ENCODE measurements at places on chromosomes 11 and 22.

DNA sequence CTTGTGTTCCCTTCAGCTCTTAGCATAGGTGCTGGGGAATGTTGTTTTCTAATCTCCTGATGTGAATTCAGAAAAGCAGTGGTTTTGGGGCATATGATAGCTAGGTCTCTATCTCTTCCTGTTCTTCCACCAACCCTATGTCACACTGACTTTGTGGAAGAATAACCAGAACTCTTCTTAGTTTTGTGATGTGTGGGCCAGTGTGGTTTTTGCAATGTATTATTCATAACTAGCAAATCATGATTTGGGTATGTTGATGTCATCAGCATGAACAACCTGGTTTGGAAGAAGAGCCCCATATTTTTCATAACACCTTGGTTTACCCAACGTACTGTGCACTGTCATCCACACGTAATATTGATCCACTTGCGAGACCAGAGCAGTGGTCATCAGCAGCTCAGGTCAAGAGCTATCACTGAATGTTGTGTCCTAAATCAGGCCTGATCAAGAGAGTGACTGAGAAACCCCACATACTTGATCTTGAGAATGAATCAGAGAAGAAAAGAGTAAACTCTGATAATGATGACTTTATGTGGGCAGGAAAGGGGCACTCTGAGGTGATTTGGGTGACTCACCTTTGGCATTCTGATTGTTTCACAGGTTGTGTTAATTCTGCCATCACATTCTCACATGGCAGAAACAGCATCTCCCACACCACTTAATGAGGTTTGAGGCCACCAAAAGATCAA, 19.4 kb upstream of the MS4A6E start:
- DNase-seq = no peak

GRCh38 chr11:116053548-116053919, 549.3 kb upstream of the CADM1 start:
- no peak for DNase-seq

DNA sequence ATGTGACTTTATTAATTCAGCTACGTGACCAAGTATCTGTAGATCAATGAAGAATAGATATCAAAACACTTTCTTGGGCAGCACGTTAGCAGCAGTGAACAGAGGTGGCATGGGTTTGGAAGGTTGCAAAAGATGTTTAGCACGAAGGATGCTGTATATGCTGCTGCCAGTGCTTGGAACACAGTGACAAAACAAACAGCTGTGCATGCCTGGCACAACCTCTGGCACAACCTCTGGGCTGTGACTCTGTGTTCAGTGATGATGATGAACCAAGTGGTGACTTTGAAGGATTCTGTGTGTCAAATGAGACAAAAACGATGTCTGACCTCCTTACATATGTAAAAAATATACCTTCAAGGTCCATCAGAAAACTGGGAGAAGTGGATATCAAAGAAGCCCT, 104.7 kb downstream of the TBC1D22A start:
- no peak for DNase-seq

- no peak for DNase-seq
Observed at GRCh38 chr11:5679811-5680210, 5.1 kb downstream of the TRIM5 start.

GRCh38 chr11:44989831-44990566, 39.3 kb upstream of the TP53I11 start:
- no peak for DNase-seq

DNA sequence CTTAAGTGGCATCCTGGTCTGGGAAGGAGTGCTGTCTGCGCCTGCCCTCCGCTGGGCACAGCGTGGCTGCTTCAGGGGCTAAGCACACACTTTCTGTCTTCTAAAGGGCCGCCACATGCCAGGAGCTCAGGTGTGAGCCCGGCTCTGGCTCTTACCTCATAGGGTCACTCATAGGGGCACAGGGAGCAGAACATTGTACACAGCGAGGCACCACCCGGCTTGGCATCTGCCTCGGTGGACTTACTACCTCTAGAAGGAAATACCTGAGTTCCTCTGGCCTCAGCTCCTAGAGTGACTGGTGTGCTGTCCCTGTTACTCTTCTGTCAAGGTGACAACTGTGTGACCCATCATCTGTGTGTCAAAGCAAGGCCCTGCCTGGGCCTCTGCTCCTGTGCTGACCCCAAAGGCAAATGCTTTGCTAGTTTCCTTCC, 13.4 kb downstream of the NEAT1 start:
- no peak for DNase-seq

DNA sequence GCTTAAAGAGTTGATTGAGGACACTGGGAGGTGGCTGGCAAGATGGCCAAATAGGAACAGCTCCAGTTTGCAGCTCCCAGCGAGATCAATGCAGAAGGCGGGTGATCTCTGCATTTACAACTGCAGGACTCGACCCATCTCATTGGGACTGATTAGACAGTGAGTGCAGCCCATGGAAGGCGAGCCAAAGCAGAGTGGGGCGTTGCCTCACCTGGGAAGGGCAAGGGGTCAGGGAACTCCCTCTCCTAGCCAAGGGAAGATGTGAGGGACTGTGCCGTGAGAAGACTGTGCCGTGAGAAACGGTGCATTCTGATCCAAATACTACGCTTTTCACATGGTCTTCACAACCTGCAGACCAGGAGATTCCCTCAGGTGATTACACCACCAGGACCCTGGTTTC, 36.4 kb downstream of the ARHGAP32 start:
- DNase-seq = no peak

- DNase-seq = no peak
Observed at GRCh38 chr11:2128511-2129307, 10.5 kb downstream of the IGF2 start.

GRCh38 chr11:48184452-48184851, 32.2 kb upstream of the OR4B1 start:
- no peak for DNase-seq

DNA sequence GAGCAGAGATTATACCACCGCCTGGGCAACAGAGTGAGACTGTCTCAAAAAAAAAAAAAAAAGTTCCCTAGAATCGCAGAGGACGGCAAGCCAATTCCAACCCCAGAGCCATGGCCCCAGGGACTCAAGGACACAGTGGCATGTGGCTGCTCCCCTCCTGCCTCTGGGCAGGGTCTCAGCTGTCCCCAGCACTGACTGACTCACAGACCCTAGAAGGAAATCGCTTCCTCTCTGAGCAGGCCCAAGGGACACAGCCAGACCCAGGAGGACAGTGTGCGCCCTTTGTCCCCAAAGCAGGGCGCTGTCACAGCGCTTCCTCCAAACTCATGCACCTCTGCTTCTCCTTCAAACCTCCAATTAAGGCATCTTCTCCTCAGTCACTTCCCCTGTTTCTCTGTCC, 2.3 kb downstream of the PACSIN3 start:
- no peak for DNase-seq

DNA sequence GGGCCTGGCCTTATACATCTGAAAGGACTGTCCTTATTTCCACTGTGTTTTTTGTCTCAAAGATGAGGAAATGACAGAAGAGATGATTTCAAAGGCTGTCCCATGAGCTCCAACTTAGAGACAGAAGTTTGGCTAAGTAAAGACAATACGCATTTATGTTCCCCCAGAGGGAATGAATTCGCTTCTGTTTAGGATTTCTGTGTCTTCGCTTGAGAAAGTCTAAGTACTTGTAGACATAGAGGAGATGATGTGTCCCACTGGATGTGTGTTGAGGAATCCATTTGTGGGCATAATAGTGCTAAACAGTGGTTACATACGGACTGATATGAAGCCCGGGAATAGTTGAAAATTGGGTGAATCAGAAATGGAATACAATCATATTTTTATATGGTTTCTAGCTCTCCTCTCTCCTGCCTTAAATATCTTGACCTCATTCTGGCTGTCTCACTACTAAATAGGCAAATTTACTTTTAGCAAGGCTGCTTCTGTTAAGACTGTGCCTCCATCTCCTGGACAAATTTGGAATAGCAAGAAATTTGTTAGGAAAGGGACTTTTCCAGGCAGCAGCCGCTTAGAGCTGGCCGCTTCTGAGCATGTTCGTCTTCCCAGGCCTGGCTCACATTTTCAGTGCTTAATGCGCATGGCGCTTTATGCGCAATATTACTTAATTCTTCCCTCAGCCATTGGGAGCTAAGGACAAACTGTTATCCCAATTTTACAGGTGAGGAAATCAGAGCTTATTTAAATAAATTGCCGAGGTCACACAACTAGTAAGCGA, 1.9 kb upstream of the PEX26 start:
- DNase-seq = no peak

DNA sequence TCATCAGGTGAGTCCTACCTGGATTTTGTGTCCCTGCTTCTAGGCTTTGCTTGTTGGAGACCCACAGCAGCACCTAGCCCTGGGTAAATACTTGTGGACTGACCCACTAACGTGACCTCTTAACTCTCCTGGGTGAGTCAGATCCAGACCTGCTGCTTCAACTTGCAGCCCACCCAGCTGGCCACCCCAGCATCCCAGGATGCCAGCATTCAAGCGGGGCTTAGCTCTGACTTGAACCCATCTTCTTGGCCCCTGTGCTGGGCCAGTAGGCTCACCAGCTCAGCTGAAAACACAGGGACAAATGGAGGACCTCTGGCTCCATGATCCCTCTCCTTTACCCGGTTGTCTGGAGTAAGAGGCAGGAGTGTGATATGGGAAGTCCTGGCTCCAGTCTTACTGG, 33.5 kb downstream of the PARVG start:
- no peak for DNase-seq

DNA sequence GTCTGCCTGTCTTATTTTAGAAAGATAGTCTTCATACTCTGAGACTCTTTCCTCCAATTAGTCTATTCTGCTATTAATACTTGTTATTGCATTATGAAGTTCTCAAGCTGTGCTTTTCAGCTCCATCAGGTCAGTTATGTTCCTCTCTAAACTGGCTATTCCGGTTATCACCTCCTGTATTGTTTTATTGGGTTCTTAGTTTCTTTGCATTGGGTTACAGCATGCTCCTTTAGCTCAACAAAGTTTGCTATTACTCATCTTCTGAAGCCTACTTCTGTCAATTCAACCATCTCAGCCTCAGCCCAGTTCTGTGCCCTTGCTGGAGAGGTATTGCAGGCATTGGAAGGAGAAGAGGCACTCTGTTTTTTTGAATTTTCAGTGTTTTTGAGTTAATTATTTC, 21.0 kb upstream of the OR5AK2 start:
- no peak for DNase-seq

- no peak for DNase-seq
Observed at GRCh38 chr11:134780486-134781147, 368.6 kb upstream of the B3GAT1 start.

DNA sequence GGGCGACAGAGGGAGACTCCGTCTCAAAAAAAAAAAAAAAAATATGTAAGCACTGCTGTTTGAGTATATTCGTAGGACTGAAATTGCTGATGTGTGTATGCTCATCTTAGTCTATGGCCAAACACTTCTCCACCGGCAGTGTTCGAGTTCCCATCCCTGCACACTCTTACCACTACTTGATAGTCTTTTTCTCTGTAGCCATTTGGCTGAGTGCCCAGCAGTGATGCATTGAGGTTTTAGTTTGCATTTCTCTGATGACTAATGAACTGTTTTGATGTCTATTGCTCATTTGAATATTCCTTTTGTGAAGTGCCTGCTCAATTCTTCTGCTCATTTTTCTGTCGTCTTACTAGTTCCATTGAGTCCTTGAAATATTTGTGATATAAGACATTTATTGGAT, 1.9 kb downstream of the TIRAP start:
- peak; percentile 67 for DNase-seq

DNA sequence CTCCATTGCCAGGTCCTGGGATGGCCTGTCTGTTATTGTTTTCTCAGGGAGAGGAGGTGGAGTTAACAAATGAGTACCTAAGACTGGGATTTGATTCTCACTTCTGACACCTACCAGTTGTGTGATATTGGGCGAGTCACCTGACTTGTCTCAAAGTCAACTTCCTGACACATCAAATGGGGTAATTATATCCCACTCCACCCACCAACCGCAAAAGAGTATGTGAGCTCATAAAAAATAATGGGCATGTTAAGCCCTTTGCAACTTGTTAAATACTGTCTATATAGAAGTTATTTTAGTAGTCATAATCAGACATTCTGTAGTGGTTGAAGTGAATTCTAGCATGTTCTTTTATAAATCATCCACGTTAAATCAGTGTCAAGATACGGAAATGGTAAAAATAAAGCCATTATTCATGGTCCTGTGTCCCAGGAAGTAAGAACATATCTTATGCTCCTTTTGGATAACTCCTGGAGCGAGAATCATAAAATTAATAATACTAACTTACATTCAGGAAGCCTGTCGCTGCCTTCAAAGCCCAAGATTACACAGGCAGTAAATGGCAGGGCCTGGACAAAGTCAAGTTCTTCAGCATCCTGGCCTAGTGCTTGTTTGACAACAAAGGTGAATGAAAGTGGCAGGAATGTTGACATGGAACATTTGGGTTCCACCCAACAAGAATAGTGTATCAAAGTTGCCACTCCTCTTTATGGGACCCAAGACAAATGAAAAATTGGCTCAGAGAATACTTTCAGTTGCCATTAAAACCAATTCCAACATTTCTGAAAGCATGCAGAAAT, 54.3 kb downstream of the SYTL2 start:
- no peak for DNase-seq

GRCh38 chr11:130243816-130244215, 70.9 kb downstream of the ZBTB44 start:
- DNase-seq = no peak

GRCh38 chr11:112229746-112230433, 3.7 kb downstream of the PTS start:
- DNase-seq = no peak

- DNase-seq = peak; percentile 75
Observed at GRCh38 chr22:38924347-38924952, 33.0 kb upstream of the APOBEC3A start.

DNA sequence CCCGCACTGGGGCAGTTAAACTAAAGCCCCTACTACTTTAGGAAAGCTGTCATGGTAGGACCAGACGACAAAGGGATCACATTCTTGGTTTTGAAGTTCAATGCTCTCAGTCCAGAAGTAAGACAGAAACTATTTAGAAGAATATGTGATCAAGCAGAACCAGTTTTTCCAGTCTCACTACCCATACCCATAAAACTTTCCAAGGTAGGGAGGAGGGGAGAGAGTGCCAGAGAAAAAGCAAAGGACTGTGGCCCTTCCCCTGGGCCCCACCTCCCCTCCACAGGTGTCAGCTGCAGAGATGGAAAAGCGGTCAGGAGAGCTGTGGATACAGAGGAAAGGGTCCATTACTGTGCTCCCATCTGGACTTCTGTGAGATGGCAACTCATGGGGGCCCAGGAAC, 587.1 kb downstream of the SOX6 start:
- DNase-seq = no peak

DNA sequence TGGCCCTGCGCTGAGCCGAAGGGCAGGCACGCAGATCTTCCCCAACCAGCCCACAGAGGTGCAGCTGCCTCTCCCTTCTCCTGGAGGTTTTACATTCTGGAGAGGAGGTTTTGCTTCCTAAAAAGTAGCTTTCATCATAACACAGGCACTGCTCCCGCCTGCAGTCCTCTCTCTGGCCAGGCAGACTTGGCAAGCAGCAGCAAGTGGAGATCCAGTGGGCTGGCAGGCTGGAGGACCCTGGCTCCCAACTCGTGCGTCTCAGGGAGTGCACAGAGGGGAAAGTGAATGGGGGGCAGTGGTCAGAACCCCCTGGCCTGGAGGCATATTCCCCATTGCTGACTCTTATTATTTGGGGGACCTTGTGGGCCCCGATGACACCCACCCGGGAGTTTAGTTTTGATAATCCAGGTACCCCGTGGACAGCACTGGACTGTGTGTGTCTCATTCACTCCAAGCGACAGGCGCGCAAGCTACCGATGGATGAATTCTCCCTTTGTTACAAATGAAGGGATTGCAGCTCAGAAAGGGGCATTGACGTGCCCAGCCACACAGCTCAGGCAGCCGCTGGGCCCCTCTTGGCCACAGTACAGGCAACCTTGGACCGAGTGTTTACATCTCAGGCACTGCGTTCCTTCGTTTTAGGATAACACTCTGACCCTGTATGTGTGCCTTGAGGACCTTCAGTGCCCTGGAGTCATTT, 1223.9 kb downstream of the BRD1 start:
- DNase-seq = no peak

- DNase-seq = no peak
Observed at GRCh38 chr22:33902073-33902472, 18.2 kb downstream of the LARGE1 start.

Measured in epithelial cell of proximal tubule (primary cell).